Tibial nerve (tissue), 4 donors: ENCODE measurements at places on chromosomes 16 and 17.
A peak's percentile ranks its signal among the peaks of the same experiment; 100 is the strongest.

- DNase-seq: no peak
Observed at GRCh38 chr17:29210879-29211278, 30.7 kb upstream of the MYO18A start.

DNA sequence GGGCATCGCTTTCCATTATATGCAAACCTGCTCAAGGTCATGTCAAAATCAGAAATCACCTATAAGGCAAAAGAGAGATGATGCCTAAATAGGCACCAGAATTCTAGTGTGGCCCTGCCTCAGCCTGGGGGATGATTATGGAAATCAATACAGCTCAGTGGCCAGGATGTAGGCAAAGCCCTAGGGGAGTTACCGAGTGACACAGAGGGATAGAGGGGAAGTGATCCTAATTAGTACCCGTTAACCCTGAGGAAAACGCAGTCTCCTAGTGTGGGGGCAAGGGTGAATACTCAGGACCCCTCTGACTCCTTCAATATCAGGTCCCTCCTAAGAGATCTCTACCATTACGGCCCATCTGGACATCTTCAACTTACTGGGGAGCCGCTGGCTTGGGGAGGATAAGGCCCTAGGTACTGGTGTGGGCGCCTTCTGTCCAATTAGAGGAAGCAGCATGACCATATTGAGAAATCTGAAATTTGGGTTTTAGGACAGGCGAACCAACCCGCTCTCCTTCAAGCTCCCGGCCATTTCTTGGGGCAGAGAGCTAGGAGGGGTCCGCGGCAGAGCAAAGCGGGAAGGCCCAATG, 725 bp downstream of the NT5C3B start:
- DNase-seq: no peak

- no peak for DNase-seq
Observed at GRCh38 chr17:9802294-9802693, 10.9 kb upstream of the DHRS7C start.

DNA sequence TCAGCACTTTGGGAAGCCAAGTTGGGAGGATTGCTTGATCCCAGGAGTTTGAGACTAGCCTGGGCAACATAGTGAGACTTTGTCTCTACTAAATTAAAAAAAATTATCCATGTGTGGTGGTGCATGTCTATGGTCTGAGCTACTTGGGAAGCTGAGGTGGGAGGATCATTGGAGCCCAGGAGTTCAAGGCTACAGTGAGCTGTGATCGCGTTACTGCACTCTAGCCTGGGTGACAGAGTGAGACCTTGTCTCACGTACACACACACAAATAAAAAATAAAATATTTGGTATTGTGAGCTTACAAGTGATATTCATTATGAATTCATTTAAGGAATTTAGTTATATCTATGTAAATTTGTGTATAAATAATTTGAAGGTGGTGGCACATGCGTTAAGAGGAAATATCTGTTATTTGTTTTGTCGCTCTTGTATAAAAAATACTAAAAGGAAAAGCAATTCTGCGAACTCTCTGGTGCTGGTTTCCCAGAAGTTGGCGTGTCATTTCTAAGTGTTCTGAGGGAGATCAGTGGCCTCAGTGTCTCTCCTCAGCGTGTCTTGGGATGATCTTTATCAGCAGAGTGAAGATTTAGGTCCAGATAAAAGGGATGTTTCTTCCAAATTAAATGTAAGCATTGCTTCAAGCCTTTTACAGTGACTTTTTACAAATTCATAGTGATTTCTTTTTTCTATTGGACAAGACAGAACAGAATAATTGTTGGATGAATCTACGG, 187.6 kb downstream of the FTO start:
- no peak for DNase-seq

DNA sequence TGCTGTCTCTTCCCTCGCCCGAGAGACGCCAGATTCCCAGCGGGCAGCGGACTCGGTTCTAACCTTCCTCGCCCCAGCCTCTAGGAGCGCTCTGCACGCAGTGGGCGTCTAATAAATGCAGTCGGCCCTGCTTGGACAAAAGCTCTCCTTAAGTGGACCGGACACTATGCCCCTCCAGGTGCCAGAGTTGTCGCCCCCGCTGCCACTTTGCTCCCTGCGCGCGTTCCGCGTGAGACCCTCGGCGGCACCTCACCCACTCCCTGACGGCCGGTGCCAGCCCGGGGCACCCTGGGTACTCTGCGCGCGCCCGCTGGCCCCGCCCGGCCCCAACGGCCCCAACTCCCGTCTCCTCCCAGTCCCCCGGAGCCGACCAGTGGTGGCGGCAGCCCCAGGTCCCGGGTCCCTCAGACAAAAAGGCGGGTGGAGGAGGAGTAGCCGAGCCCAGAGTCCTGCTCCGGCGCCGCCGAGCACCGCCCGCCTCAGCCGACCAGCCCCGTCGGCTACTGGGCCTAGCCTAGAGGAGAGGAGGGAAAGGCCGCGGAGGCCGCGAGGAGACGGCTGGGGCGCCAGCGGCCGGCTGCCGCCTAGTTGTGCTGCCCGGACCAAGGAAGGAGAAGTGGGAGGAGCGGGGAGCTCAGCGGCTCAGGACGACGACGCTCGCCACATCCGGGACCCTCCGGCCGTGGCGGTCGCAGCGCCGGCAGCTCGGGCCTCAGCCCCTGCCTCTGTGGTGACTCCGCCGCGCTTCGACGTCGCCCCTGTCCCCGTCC, 123.0 kb downstream of the GOSR1 start:
- peak; percentile 40 for DNase-seq
